GM12891 (cell line): ENCODE measurements at places on chromosomes 4 and X.

GRCh38 chrX:11059933-11060332 is 51.2 kb upstream of the HCCS start:
- no peak for DNase-seq

DNA sequence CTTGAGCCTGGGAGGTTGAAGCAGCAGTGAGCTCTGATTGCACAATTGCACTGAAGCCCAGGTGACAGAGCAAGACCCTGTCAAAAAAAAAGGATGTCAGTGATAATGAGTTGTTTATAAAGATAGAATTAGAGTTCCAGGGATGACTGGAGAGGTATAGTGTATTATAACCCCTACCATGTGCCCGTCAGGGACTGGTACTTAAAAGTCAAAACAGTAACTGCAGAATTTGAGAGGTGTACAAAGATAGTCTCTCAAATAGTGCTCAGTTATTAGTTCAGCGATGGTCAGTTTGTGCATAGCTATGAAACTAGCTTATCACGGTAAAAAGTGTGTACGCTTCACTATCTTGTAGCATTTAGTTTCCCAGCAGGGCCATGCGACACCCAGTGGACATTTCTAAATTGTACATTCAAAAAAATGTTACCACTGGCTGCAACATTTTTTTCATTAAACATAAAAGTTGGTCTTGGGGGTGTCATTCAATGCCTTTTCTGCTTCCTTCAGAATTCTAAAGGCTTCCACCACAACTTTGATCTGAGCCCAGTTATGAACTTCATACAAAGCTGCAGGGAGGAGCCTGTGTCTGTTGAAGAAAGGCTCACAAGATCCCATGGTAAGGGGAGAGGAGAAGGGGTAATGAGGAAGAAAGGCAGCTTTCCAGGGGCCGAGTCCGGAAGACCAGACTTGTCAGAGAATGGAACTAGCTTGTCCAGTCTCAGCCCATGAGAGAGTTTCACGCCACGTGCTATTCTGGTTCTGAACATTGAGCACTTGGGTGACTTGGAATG is 9.2 kb upstream of the GYG2 start:
- DNase-seq: no peak

DNA sequence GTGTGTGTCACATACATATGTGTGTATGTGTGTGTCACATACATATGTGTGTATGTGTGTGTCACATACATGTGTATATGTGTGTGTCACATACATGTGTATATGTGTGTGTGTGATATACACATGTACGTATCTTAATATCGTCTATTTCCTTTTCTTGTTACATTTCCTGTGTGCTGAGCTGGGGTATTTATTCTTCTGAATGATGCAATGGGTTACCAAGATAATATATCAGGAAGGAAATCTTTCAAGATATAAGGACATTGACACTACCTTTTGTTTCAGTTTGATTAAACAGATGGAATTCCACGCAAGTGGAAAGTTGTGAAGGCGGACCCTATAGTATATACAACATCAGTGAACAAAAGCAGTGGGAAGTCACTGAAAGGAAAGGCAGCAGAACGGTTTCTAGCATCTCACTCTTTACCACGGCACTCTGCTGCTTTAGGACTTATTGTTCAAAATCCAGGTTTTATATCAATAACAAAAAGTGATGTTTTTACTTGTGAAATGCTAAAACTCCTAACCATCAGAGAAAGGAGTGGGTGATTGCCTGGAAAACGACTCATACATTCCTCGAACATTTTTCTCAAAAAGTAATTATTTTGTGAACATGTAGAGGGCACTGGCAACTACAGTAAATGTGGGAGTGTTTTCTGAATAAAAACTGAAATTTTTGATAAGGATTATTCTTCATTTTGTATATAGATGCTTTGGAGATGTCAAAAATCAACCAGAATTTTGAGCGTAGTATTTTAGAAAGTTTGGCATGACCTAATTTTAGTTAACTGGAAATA is 43.1 kb upstream of the IL21 start:
- DNase-seq: no peak

DNA sequence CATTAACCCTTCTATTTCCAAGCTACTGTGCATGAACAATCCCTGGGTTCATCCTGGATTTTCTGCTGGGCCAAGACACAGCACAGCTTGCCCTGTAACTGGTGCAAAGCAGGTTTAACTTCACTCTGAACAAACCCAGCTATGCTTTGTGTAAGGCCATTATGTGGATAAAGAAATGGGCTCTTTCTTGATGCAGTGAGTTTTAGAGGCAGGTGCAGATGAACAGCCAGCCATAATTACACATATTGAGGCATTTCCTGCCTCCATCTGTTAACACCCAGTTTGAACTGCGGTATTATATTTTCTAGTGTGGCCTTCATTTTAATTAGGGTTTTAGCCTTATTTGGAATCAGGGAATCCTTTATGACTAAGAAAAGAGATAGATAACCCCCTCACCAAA is 68.7 kb upstream of the ARX start:
- no peak for DNase-seq
